Heart right ventricle (tissue), 16 donors: ENCODE measurements at places on chromosomes 5 and 9. TPM values are rescaled to one million over a fixed set of nuclear protein-coding genes. Genes with fewer than 3 reads are reported as not detected.
A peak's percentile ranks its signal among the peaks of the same experiment; 100 is the strongest.

Gene TRMT10B
- total RNA-seq = 3.5 TPM

Gene RXFP3
- not detected for total RNA-seq

DNA sequence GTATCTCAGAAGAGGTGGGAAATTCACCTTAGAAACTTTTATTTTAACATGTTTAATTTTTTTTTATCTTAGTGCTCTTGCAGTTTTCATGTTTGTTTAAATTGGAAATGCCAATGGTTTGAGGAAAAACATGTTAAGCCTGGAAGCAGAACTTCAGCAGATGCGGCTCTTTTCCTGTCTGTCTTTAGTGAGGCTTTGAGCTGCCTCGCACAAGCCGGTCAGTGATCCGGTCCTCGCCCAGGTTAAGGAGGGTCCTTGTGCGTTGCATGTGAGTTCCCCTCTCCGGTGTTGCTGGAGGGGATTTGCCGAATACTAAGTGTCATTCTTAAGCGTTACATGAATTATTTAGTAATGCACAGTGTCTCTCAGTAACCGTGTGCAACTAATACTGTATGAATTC is 9.4 kb upstream of the PLEKHG4B start:
- no peak for DNase-seq

- no peak for DNase-seq
Measured at GRCh38 chr9:35748242-35748857, 678 bp downstream of the GBA2 start.

DNA sequence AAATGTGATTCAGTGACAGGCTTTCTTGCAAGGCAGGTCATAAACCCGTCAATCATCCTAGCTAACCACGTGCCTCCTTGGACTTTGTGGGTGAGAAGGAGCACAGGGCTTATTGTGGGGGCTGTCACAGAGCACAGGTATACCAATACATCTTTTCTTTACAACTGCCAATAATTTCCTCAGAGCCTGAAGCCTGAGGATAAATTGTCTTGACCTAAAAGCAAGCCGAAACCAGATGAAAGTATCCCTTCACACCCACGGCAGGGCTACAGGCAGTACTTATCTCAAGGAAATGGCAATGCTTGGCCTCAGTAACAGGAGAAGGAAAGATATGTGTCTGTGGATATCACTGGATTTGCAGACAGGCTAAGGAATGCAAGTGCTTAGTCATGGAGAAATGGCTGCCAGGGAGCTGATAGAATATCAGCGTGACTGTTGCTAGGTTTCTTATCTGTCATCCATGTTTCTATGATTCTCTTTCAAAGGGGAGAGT is 90.3 kb upstream of the ZNF366 start:
- peak; percentile 15 for DNase-seq

- no peak for DNase-seq
Measured at GRCh38 chr5:30781643-30782042, 411.8 kb upstream of the CDH6 start.

DNA sequence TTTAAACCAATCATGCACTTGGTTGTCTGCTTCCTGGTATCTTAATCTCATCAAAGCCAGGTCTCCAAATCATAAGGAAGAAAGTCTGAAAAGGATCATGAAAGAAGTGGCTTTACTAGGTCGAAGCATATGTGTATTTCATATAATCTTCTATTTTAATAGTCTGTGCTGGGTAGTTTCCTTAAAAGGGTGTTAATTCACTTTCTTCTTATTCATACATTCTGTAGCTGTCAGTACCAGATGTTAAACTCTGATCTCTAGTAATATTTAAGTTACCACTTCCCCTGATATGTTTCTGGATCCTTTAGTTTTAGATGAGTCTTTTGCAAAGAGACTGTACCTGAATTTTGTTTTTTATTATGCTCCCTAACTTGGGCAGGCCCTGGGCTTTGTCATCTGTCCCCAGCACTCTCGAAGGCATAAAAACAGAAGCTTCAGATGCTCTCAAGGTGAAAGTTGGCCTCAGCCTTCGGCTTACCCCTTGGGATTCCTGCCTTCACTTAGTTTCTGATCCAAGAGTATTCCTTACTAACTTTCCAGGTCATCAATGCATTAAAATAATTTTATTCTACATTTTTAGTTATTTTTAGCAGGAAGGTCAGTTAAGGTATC is 15.0 kb upstream of the LNPEP start:
- DNase-seq = no peak
